Right ventricle myocardium superior (tissue), 1 donor: ENCODE measurements at places on chromosomes 13 and 19.

GRCh38 chr19:1451916-1452801, 2.2 kb downstream of the APC2 start:
- DNase-seq: no peak

DNA sequence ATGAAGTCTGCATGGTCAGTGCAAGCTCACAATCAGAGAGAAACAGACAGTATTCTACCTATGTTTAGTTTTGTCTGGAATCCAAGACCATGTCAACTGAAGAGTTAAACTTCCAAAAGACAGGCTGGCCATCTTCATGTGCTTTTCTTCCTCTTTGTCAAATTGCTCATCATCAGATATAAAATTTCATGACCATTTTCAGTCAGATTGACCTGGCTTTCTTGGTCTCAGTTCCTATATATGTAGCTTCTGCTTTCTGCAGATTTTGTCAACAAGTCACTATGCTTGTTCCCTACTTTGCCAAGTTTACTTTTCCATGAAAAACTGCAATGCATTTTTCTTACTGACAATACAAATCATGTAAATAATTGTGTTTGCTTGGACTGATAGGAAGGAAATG, 13.9 kb downstream of the SLC46A3 start:
- DNase-seq: no peak

DNA sequence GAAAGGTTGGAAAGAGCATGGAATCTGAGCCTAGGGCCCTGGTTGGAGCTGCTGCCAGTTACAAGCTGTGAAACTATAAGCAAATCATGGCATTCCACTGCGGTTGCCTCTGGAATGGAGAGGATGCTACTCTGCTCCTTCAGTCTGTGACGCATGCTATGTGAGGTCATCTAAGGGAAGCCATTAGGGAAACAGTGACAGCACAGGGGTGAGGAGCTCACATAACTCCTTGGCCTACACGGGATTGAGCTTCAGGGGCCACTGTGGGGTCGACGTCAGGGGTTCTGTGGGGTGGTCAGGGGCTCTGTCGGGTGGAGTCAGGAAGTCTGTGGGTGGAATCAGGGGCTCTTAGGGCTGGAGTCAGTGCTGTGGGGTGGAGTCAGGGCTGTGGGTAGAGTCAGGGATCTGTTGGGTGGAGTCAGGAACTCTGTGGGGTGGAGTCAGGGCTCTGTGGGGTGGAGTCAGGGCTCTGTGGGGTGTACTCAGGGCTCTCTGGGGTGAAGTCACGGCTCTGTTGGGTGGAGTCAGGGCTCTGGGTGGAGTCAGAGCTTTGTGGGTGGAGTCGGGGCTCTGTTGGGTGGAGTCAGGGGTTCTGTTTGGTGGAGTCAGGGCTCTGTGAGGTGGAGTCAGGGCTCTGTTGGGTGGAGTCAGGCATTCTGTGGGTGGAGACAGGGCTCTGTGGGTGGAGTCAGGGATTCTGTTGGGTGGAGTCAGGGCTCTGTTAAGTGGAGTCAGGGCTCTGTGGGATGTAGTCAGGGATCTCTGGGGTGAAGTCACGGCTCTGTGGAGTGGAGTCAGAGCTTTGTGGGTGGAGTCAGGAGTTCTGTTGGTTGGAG, 35.8 kb upstream of the MEDAG start:
- DNase-seq: peak; percentile 83

- no peak for DNase-seq
Measured at GRCh38 chr13:92549276-92549675, 677.3 kb upstream of the GPC6 start.

DNA sequence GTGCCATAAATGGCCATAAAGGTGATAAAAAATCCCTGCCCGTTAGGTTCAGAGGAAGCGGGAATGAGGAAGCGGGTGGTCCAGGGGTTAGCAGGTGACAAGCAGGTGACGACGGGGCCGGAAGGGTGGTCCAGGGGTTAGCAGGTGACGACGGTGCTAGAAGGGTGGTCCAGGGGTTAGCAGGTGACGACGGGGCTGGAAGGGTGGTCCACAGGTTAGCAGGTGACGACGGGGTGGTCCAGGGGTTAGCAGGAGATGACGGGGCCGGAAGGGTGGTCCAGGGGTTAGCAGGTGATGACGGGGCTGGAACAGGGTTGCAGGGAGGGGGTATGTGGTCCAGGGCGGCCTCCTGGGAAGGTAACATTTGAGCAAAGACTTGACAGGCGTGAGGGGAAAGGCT, 6.3 kb downstream of the PRSS57 start:
- no peak for DNase-seq
